ENCODE measurements at places on chromosomes 5 and 9.

DNA sequence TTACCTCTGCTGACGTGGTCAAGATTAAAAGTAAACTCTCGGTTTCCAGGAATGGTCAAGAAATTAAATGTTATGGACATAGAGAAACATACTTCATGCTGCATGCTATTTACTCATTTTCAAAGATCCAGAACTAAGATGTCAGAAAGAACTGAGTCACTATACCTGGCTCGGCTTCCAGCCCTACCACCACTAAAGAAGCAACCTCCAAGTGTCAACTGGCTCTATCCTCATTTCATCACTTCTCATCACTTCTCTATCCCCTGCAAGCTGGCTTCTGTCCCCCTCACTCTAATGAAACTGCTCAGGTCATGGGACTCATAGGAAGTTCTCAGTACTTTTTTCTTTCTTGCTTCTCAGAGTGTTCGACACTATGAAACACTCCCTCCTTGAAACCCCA is 116.2 kb downstream of the CDK5RAP2 start:
- no peak for DNase-seq

DNA sequence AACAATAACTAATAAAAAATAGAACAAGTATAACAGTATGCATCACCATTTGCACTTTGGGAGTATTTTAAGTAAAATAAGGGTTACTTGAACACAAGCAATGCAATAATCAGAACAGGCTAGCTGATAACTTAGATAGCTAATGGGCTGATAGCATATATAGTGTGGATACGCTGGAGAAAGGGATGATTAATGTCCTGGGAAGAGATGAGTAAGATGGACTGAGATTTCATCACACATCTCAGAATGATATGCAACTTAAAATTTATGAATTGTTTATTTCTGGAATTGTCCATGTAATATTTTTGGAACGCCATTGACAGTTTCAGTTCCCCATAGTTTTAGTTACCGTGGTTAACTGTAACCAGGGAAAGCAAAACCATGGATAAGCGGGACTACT is 173.6 kb downstream of the ISL1 start:
- DNase-seq = no peak

DNA sequence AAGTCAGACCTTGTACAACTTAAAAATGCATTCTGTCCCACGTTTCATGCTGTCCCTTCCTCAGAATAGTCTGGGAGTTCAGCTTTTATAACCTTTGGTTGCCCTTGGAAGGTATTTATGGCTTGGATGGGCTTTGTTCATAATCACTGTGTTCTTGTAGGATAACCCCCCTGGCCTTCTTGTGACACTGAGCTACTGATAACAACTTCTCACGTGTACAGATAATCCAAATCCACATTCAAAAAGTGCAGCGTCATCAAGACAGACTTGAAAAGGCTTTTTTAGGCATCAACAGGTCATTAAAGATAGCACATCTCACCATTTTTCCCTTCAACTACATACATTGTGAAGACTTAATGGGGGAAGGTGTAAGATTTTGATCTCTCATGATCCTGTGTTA is 42.0 kb downstream of the SLC1A3 start:
- no peak for DNase-seq

DNA sequence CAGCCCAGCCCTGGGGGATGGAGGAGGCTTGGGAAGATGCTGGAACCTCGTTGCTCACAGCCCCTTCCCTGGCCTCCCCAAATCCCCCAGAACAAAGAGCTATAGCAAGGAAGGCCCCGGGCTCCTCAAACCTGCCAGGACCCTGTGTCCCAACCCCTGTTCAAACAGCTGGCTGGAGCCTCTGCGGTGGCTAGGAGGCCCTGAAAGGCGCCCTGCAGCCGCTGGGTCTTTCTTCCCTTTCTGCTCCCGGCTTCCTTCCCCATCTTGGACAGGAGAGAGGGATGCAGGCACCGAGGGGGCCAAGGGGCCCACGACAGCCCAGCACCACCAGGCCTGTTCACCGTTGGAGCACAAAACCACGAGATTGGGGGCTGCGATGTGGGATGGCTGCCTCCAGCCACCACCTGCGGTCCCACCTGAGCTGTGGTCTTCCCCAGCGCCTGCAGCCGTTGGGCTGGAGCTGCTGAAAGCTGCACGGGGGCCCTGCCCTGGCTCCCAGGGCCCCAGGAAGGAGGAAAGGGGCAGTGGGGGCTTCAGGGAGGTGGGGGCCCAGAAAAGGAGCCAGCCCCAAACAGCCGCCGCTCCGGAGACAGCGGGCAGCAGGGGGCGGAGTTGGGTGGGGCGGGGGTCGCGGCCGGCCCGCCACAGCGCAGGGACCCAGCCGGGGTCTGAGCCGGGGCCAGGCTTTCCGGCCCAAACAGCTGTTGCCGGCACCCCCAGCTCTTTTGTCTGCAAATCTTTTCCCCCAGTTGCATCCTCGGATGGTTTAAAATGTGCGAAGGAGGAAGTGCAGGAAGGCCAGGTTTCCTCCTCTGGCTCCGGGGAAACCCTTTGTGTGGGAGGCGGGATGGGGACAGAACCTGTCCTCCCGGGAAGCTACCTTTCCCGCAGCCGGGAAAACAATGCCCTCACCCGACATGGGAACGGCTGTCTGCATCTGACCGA is 16.1 kb downstream of the NOTCH1 start:
- no peak for DNase-seq

DNA sequence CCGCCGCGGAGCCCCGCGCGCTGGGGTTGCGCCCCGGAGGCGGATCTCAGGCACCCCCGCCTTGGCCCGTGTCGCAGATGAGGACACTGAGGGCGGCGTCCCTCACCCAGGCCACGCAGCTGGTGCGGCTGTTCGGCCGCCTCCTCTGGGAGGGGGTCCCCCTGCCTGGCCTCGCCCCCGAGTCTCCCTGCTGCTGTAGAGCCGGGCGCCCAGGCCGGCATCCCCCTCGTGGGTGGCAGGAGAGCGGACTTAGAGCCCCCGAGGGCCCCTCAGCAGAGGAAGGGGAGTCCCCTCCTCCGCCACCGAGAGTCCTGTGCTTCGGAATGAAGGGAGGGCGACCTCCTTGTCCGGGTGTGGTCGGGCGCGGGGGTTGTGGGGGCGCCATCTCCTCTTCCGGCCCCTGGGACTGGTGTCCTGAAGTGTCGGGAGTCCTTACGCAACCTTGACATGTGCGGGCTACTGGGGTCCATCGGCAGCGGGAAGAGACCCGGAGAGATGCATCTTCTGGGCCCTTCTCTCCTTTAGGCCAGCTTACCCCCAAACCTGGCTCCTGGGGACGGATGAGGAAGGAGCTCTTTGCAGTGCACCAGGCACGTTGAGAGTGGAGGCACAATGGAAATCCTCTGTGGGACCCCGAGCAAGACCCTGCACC is 11.7 kb upstream of the EXOSC2 start:
- DNase-seq = no peak

- no peak for DNase-seq
Measured at GRCh38 chr9:102740578-102740977, 254.6 kb upstream of the CYLC2 start.

GRCh38 chr5:154648706-154649105 is 106.5 kb upstream of the LARP1 start:
- no peak for DNase-seq

DNA sequence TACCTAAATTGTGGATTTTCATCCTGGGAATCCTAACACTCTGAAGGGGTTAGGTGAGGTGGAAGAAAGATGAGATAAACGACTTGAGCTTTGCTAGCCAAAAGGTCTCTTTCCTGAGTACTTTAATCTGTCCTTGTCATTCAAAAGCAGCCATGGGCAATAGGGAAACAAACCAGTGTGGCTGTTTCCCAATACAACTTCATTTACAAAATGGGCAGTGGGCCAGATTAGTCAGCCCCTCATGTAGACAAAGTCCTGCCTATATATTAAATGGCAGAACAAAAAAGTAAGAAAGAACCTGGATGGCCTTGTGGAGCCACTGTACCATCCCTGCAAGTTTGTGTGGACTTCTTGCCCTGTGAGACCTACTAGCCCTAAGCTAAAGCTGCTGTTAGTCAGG is 51.0 kb upstream of the NFIL3 start:
- no peak for DNase-seq

- no peak for DNase-seq
Measured at GRCh38 chr5:164748861-164749260, 1243.4 kb downstream of the MAT2B start.

DNA sequence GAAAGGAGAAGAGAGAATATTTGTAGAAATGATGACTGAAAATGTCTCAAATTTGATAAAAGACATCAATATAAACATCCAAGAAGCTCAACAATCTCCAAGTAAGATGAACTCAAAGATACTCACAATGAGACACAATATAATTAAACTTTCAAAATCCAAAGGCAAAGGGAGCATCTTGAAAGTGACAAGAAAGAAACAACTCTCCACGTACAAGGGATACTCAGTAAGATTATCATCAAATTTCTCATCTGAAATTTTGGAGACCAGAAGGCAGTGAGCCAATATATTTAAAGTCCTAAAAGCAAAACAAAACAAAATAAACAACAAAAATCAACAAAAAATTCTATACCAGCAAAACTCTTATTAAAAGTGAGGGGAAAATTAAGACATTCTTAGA is 428.7 kb downstream of the NFIB start:
- no peak for DNase-seq

DNA sequence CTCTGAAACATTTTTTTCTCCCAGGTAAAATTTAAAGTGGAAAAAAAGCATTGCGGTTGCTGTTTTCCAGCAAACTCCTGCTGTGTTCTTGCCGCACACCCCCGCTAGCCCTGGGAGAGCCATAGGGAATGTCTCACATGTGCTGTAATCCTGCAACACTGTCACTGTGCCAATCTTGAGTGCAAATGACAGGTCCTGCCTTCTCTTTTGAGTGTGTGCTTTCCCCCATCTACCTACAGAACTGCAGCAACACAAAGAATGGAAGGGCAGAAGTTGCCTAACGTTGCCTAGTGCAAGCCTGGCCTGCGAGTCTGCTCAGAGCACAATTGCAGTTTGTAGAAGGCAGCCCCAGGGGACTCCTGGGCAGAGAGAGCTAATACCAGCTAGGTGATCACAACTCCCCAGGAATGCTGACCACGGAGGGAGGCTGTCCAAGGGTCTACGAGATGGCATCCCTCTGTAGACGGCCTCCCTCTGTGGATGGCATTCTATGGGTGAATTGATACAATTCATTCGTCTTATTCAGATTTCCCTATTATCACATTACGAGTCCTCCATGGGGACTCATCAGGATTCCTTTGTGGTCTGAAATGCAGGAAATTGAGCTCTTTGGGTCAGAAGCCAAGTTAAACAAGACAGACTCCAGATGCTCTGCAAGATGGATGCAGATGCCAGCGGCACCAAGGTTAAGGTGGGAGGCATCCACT is 172.6 kb upstream of the S1PR3 start:
- DNase-seq = no peak

- DNase-seq = no peak
Measured at GRCh38 chr5:9789777-9790176, 159.6 kb upstream of the TAS2R1 start.

DNA sequence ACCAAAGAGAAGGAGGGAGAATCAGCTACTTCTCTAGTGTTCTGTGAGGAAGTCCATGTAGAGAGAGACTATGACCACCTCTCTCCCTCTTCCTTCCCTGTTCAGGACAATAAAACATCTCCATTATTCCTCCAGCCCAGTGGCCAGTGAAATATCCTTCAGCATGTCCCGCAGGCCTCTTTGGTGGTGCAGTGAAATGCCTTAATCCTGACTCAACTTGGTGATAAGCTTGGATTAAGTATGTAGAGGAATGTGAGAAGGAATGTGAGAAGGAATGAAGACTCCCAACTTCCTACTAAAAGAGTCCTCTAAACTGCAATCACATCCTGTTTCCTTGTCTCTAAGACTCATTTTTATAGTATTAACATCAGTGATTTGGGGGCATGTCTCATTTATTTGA is 167.3 kb downstream of the TRPM3 start:
- DNase-seq = no peak

GRCh38 chr9:110880189-110880588 is 158.1 kb downstream of the LPAR1 start:
- DNase-seq = no peak

DNA sequence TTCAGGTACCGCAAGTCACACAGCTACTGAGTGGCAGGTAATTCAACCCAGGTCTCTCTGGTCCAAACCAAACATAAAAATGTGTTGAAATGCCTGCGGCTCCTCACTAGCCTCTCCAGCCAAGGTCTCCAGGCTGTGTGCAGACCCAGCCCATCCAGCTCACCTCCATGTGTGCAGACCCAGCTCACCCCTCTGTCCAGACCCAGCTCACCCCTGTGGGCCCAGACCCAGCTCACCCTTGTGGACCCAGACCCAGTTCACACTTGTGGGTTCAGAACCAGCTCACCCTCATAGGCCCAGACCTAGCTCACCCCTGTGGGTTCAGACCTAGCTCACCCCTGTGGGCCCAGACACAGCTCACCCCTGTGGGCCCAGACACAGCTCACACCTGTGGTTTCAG is 188.0 kb upstream of the ADCY2 start:
- no peak for DNase-seq

Measured in NCI-H1436 treated with DMSO at 0.1 percent for 48 hours (cell line).